Inflammatory macrophage (primary cell): ENCODE measurements at places on chromosomes 16 and 17.

DNA sequence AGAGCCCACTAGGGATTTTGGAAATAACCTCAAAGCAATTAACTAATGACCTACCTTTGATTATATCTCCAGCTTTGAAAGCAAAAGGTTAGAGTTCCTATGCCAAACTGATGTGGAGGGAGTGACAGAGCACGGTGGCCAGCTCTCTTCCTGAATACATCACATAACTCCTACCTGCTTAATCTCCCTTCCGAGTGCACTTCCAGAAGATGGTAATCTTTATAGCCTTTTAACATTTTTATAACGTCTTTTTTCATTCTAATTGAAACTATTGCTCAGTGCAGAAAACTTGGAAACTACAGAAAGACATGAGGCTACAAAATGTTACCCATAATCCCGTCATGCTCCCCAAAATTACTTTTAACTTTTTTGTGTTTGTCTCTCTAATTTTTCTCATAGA lies 110.5 kb upstream of the COX10 start:
- no peak for DNase-seq

- no peak for DNase-seq
Measured at GRCh38 chr17:49590874-49591273, 15.2 kb downstream of the NXPH3 start.

DNA sequence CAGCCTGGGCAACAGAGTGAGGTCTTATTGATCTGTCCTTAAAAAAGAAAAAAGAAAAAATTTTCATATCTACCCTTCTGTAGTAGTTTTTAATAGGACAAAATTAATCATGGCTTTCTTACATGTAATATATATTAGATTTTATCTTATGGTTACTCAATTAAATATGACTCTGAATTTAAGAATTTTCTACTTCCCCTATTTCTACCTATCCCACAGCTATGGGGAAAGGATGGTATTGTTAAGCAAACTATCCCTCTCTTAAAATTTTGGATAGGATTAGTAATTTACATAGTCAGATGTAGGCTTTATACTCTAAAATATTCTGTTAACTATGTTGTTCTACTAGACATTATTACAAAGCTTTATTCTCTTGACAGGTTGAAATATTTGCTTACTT lies 62.5 kb downstream of the NQO1 start:
- DNase-seq: no peak

GRCh38 chr16:10536814-10537389 lies 43.5 kb downstream of the EMP2 start:
- DNase-seq: no peak

- peak; percentile 84 for DNase-seq
Measured at GRCh38 chr17:78329263-78330059, 30.4 kb downstream of the SOCS3 start.
